ENCODE measurements at places on chromosomes 7 and 10.

GRCh38 chr10:123475466-123475865 is 190.7 kb upstream of the GPR26 start:
- no peak for DNase-seq

DNA sequence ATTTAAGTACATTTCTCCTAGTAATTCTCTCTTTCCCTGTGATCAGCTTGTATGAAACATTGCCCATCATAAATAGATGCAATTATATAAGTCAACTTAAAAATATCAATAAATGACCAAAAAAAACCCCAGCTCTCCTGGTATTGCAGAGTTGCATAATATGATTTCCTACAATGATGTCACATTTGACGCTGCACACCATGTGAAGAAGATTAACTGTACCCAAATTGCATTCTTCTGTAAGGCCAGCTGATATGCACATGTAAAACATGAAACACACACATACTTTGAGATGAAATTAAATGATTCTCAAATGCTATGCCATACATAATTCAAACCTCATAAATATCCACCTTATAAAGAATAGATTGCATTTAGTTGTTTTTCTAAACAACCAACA is 115.5 kb downstream of the AGMO start:
- DNase-seq = peak; percentile 16

- no peak for DNase-seq
Observed at GRCh38 chr7:47181746-47182361, 400.1 kb downstream of the TNS3 start.

GRCh38 chr7:45576249-45576929 is 2.2 kb downstream of the ADCY1 start:
- peak; percentile 40 for DNase-seq

DNA sequence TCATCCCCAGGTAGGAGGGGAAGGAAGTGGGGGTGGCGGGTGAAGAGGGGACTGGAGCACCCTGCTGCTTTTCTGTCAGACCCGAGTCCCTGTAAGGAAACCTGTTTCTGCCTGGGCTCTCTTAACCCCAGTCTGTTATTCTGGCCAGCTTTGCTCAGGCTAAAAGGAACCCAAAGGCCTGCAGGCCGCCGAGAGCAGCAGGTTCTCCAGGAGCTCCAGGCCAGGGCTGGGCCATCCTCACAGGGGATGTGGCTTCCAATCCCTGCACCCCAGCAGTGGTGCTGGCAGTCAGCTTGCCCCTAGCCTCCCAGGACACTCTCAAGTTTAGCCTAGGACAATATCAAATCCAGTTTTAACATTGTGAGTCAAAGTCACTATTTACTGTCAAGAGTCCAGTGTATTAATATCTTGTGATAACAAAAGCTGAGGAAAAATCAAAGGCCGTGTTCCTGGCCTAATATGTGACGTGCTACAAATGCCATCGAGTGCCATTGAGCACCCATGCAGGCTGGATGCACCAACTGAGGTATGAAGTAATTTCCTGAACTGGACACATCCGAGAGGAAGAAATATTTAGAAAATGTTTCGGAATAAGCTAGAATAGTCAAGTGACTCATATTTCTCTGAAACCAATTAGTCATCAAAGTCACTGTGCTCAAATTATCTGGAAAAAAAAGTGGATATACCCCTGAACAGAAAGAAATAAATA is 7.0 kb downstream of the PKD1L1 start:
- peak; percentile 82 for DNase-seq

GRCh38 chr7:68547181-68547580 is 1051.1 kb upstream of the AUTS2 start:
- DNase-seq = peak; percentile 71

GRCh38 chr7:131781-132482 is 60.4 kb upstream of the FAM20C start:
- no peak for DNase-seq

GRCh38 chr7:151743481-151743983 is 133.4 kb downstream of the PRKAG2 start:
- no peak for DNase-seq

DNA sequence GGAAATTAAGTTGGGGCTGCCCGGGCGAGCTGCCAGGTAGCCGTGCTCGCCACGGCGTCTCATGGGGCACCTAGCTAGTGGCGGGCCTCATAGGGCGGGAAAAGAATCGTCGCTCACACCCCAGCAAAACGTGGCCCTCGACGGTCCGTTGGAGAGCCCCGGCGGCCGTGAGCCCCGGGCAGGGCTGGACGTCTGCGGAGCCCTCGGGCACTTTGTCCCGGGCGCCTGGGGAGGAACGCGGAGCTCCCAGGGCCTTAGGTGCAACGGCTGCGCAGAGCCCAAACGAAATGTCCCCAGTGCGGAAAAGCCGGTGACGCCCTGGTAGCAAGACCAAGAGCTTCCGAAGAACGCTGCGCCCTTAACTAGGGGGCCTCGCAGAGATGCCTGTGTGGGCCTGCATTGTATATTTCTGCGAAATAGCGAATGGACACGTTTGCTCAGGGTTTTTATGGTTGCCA is 866 bp upstream of the SFMBT2 start:
- no peak for DNase-seq

DNA sequence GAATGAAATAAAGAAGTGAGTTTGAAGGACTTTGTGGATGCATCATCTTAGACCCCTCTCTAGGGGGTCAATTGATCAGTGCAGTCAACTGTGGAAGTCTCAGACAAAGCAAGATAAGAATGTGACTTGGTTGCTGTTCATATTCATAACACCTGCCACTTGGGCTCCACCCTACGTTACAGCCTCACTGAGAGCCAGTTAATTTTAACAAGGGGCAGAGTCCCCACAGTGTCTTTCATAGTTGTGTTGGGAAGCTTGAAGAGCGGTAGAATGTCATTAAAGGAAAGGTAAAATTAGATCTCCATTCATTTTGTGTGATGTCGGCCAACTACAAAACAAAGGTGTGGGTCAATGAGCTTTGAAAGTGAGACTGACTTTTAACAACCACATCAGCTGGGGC is 442.1 kb upstream of the C7orf33 start:
- DNase-seq = no peak

GRCh38 chr10:98030093-98030821 is at the start of gene CRTAC1:
TSS of gene CRTAC1 (minus strand) at chr10:98030621. CDS start at chr10:98030472, 149 bp downstream.
- DNase-seq = peak; percentile 21

GRCh38 chr10:110010486-110011378 is 2.9 kb downstream of the ADD3 start:
- no peak for DNase-seq

- DNase-seq = no peak
Observed at GRCh38 chr10:11931038-11931437, 107.9 kb downstream of the PROSER2 start.

GRCh38 chr10:103804871-103805270 is 50.5 kb downstream of the SH3PXD2A start:
- no peak for DNase-seq

- DNase-seq = no peak
Observed at GRCh38 chr7:15950299-15950698, 263.8 kb upstream of the MEOX2 start.

DNA sequence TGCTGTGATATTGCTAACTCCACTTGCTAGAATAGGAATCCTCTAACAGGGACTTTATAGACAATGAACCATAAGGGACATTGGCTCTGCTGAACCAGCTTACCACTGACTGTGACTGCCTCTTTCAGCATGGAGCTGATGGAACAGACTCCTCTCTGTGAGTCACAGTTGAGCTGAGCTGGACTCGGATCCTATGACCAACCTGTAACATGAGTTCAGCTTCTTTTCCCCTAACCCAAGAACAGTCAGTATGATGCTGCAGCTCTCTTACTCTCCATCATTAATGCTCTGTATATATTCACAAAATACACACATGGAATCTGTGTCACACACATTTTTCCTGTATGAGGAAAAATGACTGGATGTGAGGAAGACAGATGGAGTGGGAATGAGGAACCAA is 177.9 kb upstream of the BET1 start:
- DNase-seq = peak; percentile 81

DNA sequence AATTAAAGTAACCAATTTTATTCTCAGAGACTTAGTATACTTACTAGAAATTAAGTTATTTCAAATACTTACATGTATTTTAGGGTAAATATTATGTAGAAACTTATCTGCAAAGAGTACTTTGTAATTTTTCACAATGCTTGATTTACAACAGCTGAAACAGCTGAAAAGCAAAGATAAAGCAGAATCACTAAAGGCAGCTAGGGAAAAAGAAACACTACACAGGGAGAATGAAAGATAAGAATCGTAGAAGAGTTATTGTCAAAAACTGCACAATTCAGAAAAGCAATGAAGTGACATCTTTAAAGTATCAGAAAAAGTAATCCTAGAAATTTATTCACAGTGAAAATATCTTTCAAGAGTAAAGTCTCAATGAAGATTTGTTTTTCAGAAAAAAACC is 69.7 kb upstream of the ZNF804B start:
- DNase-seq = no peak

- DNase-seq = no peak
Observed at GRCh38 chr10:131266936-131267813, 44.3 kb downstream of the TCERG1L start.

DNA sequence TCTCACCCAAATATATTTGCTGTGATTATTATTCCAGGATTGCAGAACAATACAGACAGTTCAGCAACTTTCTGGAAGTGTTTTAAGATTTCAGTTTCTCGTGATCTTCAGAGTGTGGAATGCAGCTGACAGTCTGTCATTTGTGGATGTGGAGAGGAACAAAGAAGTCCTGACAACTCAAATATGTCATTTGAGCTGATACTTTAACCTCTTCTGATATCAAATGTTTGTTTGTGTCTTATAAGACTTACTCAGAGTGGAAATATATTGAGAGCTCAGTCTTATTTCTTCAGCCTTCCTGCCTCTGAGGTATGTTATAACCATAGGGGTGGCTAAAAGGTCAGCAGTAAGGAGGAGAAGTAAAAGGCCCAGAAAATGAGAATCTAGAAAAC is 96.4 kb downstream of the OSBPL3 start:
- DNase-seq = no peak

DNA sequence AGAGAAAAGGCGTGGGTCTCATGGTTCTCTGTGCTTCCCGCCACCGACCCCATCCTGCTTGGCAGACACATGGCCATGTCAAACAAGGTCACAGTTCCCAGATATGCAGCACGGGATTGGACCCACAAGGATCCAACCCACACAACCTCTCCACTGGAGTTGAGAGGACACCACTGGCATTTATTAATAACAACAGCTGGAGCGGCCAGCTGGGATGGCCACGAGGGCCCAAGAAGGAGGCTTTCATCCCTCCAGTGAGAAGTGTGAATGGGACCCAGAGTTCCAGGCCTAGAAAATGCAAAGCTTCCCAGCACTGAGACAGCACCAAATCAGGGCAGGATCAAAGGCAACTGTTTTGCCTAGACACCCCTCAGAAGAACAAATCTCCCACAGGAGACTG is 31.5 kb downstream of the FGFR2 start:
- DNase-seq = no peak

DNA sequence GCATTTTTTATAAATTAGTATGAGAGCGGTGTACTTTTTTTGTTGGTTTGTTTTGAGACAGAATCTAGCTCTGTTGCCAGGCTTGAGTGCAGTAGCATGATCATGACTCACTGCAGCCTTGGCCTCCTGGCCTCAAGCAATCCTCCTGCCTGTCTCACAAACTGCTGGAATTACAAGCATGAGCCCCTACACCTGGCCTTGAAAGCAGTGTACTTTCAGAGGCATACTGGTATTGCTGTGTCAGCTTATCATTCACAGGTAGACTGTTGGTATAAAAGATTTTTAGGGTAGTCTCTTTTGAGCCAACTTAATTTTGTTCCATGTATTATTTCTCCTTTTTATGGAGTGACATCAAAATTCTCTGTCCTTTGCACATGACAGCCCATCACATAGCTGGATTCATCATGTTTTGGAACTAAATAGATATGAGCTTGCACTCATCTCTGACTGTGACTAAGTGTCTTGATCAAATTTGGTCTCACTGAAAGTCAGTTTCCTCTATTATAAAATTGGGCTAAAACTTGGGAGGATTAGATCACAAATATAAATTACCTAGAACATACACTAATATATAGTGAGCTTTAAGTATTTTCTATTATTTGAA is 12.4 kb downstream of the GNAT3 start:
- DNase-seq = peak; percentile 89

- peak; percentile 57 for DNase-seq
Observed at GRCh38 chr7:112994656-112995055, 92.0 kb downstream of the GPR85 start.

- no peak for DNase-seq
Observed at GRCh38 chr7:88293866-88294265, 12.8 kb downstream of the STEAP4 start.

- DNase-seq = no peak
Observed at GRCh38 chr10:130337696-130338635, 201.8 kb downstream of the GLRX3 start.

DNA sequence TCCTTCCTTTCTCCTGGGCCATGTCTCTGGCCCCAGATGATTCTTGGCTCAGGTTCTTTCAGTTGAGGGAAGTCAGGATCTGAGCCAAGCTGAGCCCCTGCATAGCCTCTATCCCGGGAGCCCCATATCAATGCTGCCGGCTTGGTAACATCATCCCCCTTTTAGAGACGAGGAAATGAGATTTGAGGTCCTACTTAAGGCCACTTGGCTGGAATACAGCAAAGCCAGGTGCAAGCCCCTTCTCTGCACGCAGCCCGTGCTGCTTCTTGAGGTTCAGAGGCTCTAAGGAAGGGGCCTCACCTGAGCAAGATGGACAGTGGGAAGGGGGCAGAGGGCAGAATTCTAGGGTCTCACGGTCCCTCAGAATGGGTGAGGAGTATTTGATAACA is 2.4 kb upstream of the IRF5 start:
- DNase-seq = no peak

GRCh38 chr10:46299286-46299535 is 12.4 kb downstream of the ANTXRL start:
- DNase-seq = no peak

GRCh38 chr7:148337246-148337965 is 253.2 kb upstream of the C7orf33 start:
- no peak for DNase-seq

All from fibroblast of upper back skin (primary cell).